ENCODE measurements at places on chromosomes 16 and 17.

GRCh38 chr16:66649636-66650205, 45.2 kb downstream of the CMTM3 start:
- DNase-seq: no peak

DNA sequence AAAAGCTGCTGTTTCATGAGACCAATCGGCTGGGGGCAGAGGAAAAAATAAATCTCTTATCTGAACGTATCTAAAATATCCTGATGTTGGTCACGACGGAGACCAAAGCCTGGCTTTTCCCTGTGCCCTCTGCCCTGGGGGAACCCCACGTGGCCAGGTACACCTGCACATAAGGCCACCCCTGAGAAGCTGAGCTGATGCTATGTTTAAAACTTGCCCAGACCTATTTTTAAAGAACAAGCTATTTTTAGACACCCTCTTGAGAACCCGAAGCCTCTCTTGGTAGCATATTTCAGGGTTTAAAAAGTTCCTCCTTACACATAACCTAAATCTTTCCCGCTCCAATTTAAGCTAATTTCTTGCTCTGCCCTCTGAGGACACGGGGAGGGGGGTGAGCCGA, 210.4 kb downstream of the GSG1L start:
- DNase-seq: no peak

- DNase-seq: no peak
Measured at GRCh38 chr17:37359682-37360188, 16.1 kb upstream of the C17orf78 start.

DNA sequence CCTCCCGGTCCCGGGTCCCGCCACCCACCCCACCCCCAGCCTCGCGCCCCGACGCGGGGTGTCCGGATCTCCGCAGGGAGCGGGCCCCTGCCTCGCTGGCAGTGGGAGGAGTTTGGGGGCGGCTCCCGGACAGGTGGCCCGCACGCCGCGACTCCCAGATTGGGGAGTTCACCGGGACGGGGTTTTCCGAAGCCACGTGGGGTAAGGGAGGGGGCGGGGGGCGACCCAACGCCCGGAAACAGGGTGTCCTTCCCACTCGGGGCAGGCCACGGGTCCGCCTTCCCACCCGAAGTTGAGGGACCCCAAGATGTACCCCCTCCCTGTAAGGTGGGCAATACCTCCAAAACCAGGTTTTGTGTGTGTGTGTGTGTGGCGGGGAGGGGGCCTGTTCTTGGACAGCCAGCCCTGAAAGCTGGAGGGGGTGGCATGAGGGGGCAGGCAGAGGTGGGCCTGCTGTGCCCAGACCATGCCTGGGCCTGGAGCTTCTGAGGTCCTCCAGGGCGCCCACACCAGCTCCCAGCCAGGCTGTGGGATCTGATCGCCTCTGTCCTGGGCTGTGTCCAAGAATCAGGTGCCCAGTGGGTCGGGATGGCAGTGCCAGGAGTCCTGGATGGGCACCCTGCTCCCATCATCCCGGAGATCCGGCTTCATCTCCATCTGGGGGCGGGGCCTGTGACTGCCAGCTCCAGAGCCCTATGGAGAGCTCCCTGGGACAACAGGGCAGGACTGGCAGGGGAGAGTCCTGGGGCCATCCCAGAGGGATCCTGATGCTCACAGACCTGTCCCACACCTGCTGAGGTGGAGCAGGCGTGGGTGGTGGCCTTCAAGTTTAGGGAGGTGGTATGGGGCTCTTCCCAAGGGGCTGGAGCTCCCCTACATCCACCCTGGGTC, 767 bp downstream of the SYNGR2 start:
- DNase-seq: peak; percentile 28

DNA sequence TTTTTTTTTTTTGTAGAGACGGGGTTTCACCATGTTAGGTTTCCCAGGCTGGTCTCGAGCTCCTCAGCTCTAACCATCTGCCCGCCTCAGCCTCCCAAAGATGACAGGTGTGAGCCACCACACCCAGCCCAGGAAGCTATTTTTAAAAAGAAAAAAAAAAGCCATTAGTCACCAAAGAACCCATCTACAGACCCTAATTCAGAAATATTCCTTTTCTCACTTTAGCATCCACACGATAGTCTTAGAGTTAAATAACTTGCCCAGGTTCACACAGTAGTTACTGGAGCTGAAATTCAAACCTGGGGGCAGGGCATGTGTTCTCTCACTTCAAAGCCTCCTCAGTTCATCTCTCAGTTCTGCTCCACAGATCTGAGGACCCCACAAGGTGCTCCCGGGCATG, 70.3 kb upstream of the NOL11 start:
- DNase-seq: no peak

DNA sequence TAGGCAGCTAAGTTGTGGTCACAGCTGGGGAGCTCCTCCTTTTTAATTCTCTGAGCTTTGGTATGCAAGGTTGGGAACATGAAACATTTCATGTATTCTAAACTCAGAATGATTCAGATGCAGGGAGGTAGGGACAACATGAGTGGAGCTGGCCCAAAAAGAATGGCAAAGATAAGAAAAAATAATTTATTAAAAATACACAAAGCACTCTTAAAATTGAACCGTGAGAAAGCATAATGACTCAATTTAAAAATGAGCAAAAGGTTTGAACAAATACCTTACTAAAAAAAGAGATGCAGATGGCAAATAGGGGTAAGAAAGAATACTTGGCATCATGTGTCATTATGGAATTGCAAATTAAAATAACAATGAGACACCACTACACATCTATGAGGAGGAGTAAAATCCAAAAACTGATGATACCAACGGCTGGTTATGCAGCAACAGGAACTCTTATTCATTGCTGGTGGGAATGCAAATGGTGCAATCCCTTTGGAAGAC, 175.6 kb upstream of the IRX3 start:
- DNase-seq: no peak

GRCh38 chr16:49639739-49640431, 216.0 kb downstream of the ZNF423 start:
- no peak for DNase-seq

GRCh38 chr17:75241143-75241430, 20.3 kb downstream of the GGA3 start:
- no peak for DNase-seq

DNA sequence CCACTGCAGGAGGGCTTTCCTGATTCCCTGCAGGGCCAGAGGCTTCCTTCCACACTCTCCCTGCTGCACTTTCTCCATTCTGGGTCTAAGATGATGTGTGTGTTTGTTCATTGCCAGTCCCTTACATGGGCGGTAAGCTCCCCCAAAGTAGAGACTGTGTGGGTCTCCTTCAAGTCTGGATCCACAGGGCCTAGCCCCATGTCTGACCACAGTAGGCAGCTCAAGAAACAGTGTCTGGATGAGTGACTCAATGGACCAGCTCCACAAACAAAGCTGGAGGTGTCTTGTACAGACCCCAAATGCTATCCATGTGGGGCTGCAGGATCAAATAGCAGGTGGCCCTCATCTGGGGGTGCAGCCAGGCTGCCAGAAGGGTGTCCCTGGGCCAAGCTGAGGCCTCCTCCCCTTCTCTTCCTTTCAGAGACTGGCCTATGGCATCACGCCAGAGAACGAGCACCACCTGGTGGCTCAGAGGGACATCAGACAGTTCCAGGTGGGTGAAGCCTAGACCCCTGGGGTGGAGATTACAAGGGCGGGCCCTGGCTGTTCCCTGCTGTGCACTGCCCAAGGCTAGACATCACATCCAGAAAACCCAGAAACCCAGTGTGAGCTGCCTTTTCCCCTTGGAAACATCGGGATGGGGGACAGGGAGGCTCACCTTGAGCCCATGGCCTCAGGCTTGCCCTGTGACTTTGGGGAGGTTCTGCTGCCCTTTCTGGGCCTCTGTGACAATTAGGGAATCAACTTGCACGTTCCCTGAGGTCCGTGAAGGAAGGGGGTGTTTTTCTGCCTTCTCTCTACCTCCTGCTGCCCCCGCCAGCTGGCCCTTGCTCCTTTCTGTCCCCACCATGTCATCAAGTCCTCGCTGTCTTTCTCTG, 45.9 kb downstream of the SLC6A2 start:
- no peak for DNase-seq

GRCh38 chr16:11610121-11610505, 23.4 kb upstream of the LITAF start:
- no peak for DNase-seq

GRCh38 chr17:7211491-7212273, 8.0 kb downstream of the DLG4 start:
- no peak for DNase-seq

DNA sequence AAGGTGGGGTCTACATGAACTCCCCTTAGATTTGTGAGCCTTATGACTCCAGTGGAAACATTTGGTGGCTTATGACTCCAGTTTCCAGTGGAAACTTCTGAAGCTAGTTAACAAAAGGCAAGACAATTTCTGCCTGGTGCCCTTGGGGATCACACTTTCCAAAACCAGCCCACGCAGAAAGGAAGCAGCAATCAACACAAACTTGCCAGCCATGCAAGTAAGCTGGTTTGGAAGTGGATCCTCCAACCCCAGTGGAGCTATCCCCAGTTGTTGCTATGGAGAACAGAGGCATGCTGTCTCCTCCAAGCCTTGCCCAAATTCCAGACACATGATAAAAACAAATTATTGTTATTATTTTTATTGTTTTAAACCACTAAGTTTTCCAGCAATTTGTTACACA, 130.9 kb downstream of the CDH11 start:
- DNase-seq: no peak

- no peak for DNase-seq
Measured at GRCh38 chr17:76369804-76370203, 14.6 kb upstream of the SPHK1 start.

DNA sequence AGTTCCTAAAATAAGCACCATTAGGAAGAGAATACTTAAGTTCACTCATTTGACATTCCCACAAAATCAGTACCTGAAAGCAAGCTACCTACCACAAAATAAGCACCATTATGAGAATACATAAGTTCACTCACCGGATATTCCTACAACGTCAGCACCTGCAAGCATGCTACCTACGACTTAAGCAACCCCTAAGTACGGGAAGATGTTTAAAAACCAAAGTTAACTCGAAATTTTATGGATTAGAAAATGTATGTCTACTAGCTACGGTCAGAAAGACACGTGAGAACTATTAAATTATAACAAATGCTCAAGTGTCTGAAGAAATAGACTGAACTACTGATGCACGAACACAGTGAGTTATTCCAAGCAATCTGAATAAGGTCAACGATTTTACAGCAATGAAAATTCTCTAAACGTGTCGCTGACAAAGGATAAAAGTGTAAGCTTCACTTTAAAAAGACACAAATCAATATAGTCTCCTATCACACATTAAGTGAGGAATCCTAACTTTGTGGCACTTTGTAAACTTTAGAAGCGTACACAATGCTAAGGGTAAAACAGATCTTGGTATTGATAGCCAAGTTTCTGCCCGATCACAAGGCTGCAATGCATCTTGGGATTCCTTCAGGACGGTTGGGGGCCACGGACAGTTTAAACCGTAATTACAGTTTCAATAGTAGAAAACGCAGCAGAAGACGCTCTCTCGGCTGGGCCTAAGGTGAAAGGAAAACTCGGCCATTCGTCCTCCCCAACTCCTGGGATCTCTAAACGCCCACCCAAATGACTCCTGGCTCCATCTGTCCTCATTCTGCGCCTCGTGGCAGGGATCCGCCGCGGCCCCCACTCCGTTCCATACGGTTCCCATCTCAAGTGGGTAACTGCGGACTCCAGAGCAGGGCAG, 1.3 kb downstream of the GSPT1 start:
- no peak for DNase-seq

DNA sequence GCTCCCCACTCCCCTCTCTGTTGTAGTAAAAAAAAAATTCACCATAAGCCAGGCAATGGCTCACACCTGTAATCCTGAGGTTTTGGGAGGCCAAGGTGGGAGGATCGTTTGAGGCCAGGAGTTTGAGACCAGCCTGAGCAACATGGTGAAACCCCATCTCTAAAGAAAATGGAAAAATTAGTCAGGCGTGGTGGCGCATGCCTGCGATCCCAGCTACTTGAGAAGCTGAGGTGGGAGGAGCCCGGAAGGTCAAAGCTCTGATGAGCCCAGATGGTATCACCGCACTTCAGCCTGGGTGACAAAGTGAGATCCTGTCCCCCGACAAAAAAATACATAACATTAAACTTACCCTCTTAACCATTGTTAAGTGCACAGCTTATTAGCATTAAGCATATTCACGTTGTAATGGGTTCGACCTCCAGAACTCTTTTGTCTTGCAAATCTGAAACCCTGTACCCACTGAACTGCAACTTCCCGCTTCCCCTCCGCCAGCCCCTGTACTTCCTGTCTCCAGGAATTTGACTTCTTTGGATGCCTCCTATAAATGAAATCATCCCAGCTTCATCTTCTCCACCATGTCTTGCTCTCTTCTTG, 66.8 kb downstream of the CRISPLD2 start:
- DNase-seq: no peak

GRCh38 chr16:75340741-75341491, 89.5 kb upstream of the BCAR1 start:
- no peak for DNase-seq

Data from hippocampal formation (tissue), 2 donors.